NCI-H2171 treated with DMSO at 0.1 percent for 48 hours (cell line): ENCODE measurements at places on chromosomes 3 and 15.

GRCh38 chr3:58214484-58215316 is 3.9 kb upstream of the DNASE1L3 start:
- DNase-seq: peak; percentile 57

DNA sequence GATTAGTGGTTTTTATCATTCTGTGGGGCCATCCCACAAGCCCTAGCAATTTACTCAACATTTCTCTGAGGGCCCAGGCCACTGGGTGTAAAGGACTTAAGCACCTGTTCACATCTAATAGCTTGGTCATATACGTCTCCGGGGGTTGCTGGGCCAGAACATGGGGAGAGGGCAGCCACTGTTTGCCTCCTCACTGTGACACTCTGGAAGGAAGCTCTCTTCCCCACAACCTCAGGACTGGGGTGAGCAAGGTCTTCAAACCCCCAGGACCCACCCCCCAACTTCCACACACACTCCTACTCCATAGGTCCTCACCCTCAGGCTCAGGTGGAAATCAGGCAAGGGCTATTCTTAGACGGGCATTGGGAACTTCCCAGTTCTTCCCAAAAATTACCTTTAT is 28.9 kb downstream of the C3orf20 start:
- no peak for DNase-seq

- DNase-seq: no peak
Measured at GRCh38 chr3:29503958-29504357, 223.1 kb downstream of the RBMS3 start.

GRCh38 chr3:4606911-4607310 is 113.8 kb downstream of the ITPR1 start:
- no peak for DNase-seq

DNA sequence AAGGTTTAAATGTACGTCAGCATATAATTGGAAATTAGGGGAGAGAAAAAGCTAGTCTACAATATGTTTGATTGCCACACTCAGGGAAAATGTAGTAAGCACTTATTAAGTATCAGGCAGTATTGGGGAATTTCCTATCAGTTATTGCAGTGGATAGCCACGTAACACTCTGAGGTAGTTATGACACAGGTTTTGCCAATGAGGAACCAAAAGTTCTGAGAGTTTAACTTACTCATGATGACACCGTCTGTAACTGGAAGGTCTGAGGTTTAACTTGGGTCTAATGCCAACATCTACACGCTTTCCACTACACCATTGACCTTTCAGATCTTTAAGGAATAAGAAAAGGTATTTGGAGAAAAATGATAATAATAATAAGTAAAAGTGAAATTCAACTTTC is 89.5 kb downstream of the ZMAT3 start:
- no peak for DNase-seq

DNA sequence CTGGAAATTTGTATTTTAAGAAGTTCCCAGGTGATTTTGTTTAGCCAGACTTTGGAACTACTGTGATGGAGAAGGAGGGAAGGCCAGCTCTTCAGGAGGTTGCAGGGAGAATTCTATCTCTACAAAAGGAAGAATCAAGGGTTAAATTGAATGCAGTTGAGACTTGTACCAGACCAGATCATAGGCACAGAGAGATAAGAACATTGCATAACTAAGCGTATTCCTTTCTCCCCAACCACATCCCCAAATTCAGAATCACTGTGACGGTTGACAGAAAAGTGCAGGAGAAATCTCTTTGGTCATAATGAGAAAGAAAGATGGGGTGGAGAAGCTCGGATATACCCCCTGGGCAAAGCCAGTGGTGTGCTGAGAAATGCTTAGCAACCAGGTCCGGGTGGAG is 7.2 kb downstream of the PLD1 start:
- DNase-seq: no peak

DNA sequence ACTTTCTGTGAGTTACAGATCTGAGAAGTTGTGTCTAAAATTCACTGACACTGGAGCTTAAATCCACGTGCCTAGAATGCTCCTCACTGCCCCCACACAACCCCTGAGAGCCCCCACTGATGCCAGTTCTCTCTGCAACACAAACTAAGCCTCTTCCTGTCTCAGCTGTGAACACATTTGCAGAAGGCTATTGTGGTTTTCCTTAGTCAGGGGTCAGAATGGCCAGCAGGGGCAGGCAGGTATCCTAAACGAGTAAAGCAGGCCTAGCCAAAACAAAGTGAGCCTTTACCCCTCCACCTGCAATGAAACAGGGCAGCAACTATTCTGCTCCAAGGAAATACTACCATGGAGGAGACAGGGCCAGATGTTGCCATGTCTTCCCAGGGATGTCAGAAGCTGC is 78.6 kb downstream of the FHIT start:
- no peak for DNase-seq

DNA sequence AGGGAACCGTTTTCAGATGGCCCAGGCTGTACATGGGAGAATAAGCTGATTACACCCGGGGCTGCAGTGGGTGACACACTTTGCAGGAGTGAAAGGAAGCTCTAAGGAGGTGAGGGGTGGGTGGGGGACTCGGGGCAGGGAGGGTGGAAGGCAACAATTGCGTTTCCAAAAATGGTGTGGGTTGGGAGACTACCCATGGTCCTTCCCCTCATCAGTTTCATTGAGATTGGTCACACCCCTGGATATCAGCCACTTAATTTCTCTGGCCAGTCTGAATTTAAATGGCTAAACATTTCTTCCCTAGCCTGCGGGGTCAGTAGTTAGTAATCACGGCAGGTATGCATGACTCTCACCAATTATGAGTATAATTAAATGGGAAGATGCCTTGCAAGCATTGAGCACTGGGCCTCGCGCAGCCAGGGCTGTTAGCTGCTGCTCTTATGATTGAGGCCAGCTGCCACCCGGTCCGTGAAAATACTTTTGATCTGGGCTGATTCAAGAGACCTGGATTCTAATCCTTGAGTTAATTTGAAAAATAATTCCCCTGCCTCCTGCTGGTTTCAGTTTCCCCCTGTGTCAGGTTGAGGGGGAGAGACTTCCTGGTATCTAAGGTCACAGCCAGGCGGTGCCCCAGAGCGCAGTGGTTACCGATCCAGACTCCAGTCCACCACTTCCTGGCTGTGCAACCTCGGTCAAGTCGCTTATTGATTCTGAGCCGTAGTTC is 23.3 kb downstream of the SLC6A6 start:
- no peak for DNase-seq

GRCh38 chr15:36903195-36903594 is 197.2 kb downstream of the MEIS2 start:
- DNase-seq: no peak

DNA sequence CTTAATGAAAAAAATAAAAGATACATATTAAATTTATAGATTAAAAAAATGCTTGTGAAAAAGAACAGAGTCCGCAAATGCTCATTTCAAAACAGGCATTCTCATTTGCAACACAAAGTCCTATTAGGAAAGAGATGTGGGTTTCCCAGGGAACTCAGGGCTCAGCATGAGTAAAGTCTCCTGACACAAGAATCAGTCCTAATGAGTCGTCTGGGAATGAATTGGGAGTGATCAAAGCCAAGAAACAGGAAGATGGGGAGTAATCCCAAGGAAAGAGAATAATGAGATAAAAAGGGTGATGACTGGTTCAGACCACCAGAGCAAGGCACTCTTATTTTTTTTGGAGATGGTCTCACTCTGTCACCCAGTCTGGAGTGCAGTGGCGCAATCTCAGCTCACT is 443.7 kb downstream of the NR2F2 start:
- no peak for DNase-seq

DNA sequence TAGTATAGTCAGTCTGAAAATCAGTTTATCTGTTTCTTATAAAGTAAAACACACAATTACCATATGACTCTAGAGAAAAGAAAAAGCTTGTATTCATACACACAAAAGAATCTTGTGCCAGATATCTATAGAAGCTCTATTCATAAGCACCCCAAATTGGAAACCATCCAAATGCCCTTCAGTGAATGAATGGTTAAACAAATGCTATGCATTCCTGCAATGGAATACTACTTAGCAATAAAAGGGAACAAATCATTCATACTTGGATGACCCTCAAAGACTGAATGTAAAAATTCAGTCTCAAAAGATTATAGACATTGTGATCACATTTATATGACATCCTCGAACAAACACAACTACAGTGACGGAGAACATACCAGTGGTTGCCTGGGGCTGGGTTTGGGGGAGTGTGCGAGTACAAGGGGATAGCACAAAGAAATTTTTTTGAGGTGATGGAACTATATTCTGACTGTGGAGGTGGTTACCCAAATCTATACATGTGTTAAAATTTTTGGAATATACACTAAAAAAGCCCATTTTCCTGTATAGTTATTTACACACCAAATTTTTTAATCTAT is 680.6 kb downstream of the NTRK3 start:
- DNase-seq: no peak

GRCh38 chr15:99762288-99762687 is 29.1 kb upstream of the LYSMD4 start:
- no peak for DNase-seq

DNA sequence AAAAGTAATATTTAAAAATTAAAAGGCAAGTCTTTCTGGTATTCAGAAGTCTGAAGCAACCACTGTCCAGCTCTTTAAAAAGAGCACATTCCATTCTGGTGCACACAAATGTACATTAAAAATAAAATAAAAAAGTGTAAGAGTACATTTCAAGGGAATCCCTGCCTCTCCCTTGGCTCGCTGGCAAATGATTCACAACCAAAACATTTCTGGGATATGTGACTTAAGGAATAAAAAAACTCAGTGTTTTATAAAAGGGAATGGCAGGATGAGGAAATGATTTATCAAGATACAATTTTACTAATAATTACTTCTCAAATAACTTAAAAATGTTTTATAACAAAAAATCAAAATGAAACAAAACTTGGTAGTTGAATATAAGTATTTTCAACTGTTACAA is 23.8 kb upstream of the ANXA2 start:
- no peak for DNase-seq

- peak; percentile 90 for DNase-seq
Measured at GRCh38 chr3:15284121-15284889, 48.1 kb downstream of the SH3BP5 start.

GRCh38 chr3:29168081-29168480 is 112.8 kb upstream of the RBMS3 start:
- no peak for DNase-seq

GRCh38 chr15:77384086-77384485 is 35.8 kb downstream of the PEAK1 start:
- DNase-seq: no peak

DNA sequence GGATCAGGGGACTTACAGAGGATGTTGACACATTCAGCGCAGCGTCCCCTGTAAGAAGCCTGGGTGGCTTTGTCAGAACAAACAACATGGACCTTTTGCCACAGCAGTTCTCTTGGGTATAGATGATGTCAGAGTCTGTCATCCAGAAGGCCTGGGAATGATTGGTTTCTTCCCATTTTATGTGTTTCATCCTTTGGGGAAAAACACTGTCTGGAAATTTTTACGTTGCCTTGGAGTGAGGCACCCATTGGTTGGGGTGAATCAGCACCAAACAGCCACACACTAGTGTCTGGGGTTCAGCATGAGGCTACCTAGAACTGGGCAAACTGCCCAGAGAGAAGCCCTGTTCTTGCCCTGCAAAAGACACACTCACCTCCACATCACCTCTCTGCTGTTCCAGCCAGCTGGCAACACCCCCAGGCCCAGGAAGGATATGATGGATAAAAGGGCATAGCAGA is 123.0 kb downstream of the FAM43A start:
- peak; percentile 17 for DNase-seq

- no peak for DNase-seq
Measured at GRCh38 chr3:159191447-159191846, 389.6 kb downstream of the MFSD1 start.

DNA sequence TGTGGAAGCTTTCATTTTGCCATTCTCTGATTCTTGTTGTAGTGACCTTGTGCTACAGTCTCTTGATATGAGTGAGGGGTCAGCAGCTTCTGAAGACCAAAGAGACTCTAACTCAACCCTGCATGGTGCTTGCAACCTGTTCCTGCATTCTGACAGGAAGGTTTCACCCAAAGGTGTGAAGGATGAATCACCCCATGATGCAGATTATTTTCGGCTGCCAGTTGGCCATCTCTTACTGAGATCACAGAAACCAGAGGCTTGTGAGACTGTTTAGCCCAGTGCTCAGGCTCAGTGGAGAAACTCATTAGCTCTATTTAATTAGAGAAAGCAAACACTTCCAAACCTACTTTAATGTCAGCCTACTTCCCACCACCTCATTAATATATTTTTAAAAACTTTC is 29.2 kb upstream of the TPRG1 start:
- no peak for DNase-seq

DNA sequence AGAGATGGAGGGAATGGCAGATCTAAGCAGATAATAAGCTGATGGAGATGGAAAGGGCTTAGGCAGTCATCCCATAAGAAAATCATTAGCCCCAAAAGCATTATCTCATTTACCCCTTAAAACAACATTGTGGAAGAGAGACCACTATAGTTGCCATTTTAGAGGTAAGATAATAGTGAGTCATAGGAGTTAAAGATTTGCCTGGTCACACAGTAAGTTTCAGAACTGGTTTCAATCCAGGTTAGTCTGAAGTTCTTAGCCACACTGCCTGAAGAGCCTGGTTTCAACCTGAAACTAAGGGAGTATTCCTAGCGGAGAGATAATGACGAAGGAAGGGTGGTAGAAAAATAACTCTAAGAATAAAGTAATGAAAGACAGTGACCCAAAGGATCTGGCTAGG is 13.0 kb upstream of the UBR1 start:
- no peak for DNase-seq

GRCh38 chr3:147427746-147428145 is 18.6 kb downstream of the ZIC1 start:
- DNase-seq: no peak

- DNase-seq: no peak
Measured at GRCh38 chr3:156181509-156181908, 61.1 kb downstream of the KCNAB1 start.

DNA sequence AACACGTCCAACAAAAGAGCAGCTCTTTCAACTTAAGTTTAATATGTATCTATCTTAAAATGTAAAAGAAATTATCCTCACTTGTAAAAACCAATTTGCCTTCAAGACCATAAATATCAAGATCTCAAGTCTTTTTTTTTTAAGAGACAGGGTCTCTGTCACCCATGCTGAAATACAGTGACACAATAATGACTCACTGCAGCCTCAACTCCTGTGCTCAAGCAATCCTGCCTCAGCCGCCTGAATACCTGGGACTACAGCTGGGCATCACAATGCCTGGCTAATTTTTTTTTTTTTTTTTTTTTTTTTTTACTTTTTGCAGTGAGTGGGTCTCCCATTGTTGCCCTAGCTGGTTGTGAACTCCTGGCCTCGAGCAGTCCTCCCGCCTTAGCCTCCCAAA is 26.0 kb downstream of the ACAP2 start:
- no peak for DNase-seq

DNA sequence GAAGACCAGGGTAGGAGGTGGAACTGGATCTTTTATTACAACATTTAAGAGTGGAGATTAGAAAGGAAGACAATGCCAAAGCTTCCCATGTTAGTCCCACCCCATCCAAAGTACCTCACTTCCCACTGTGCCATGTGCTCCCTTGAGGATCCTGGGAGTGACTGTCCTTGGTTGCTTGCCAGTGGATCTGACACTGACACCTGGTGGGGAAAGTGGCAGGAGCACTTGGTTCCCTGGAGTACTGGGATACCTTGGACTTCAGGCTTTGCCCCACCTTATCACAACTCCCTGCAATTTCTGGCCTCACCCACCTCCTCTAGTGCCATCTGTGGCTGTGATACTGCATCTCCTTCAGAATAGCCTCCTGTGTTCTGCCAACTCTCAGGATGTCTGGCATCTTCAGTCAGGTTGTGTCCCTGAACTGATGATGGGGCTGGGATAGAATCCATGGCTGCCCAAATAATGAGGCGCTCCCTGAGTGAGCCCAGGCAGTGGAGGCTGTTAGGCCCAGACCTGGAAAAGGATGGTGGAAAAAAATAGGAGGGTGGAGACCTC is 1.3 kb downstream of the ELL3 start:
- DNase-seq: peak; percentile 93

GRCh38 chr15:80175436-80175835 is 22.6 kb downstream of the FAH start:
- no peak for DNase-seq
